ENCODE measurements at places on chromosomes 3 and 15.

DNA sequence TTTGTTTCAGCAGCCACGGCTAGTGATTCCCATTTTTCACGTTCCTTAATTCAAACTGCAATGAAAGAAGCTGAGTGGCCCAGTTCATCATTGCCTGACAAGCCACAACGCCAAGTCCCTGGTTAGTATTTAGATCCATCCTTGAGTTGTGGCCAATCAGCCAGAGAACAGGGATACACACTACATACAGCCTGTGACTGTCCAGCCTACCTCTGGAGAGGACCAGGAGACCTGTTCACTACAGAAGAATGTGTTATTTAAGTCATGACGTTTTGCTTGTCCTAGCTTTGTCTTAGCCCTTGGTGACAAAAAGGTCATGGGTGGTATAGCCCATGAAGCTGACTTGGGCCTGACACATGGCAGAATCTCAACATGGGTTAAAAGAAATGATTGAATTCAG, 2.7 kb upstream of the TPM1 start:
- DNase-seq = no peak

GRCh38 chr15:50262533-50262932, 3.0 kb downstream of the HDC start:
- DNase-seq = no peak

GRCh38 chr3:114214542-114215341, 22.6 kb downstream of the ZNF80 start:
- no peak for DNase-seq

DNA sequence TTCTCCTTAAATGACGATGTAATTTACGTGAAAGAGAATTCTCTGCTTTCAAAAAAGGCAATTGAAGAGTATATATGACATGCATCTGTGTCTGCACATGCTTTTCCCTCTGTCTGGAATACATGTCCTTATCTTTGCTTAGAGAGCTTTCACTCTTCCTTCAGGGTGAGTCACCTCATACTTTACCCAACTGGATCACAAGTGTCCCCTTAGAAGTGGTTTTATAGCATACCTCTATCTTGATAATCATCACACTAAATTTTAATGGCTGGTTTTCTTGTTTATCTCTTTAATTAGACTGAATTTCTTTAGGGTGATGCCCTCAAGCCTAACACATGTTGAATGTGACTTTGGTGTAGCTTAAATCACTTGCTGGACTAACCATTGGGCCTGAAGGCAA, 178.9 kb downstream of the SV2B start:
- no peak for DNase-seq

DNA sequence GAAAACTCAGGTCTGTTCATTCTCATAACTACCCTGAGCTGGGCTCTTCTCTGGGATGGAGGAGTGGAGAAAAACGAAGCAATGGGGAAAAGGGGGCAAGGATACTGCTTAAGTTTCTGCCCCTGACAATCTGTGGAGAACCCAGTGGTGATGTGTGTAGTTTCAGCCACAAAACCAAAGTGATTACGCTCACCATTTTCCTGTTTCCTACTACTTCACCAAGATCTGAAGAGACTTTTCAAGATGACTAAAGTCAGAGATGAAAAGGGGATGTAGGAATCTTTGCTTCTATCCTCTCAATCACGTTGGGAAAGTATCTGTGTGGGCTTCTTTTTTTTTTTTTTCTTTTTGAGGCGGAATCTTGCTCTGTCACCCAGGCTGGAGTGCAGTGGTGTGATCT, 8.3 kb upstream of the UBE2E1 start:
- DNase-seq = no peak

- no peak for DNase-seq
Measured at GRCh38 chr15:85592148-85592547, 202.6 kb downstream of the KLHL25 start.

DNA sequence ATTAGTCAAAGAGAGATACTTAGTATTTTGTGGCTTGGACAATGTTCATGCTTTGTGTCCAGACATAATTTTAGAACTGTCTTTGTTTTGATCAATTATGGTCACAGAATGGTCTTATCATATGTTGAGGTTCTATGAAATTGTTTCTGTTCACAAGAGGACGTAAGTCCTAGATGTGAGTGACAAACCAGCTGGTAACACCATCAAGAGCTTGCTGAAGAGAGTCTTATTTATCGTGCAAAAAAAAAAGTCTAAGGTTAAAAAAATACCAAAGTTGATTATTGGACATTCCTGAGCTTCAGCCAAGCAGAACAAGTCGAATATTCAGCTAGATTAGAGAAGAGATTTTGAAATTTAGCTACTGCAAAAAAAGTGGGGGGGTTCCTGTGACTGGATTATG, 495.9 kb upstream of the NAALADL2 start:
- DNase-seq = no peak

- DNase-seq = no peak
Measured at GRCh38 chr3:45134758-45135521, 11.2 kb downstream of the CDCP1 start.

DNA sequence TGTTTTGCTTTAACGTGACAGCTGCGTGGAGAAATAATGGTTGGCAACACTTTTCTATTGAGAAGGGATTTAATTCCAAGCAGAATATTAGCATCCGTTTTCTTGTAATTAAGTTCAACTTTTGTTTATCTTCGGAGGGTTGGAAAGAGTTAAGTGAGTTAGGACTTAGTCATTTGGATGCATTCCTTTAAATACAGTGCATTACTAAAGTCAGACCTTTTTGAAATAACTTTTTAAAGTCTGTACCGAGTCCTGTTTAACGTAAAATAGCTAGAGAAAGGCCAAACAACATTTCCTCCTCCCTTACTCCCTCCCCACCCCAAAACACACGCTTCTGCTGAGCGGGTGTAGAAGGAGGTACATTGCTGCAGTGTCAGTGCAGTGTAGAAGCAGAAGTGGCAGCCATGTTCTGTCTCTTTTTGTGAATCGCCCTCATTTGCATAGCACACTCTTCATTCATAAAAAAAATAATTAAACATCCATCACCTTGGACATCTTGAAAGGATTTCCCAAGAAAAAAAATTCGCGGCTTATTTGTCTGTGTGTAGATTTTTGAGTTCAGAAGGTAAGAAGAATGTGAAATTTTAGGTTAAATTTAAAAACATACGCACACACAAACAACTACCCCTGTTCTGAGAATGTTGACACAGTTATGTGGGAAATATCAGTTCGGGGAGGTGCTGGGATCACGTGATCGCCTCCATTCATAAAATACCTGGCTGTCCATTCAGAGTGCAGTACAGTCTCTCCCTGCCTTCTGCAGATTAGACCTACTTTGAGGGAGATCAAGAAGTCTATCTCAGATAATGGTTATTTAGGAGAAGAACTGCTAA, 1.6 kb downstream of the SPRED1 start:
- DNase-seq = no peak

DNA sequence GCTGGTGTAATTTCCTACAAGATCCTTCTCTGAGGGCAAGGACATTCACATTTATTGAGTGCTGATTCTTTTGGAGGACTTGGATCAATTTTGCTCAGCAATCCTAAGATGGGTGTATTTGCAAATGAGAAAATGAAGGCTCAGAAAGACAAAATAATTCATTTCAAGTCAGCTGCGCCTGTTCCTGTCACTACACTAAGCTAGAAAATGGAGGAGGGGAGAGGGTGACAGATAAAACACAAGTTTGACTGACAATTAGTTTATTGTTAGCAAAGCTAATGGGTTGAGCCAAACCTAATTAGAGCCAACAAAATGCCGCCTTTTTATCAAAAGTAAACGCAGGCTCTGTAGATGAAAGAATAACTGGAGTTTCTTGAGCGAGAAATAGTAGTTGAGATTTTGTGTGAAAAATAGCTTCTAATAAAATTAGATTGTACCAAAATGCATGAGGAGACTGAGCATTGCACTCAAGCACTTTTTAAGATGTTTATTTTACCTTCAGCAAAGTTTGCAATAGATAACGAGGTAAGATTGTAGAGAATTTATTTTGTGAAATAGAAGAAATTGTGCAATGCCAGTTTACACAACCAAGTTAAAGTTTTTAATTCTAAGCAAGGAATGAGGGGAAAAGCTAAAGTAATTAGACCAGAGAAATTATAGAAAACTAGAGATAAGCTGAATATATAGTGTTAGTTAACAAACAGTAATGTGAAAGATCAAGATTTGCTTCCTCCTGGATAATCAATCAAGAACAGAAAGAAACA, 39.6 kb upstream of the SECISBP2L start:
- no peak for DNase-seq

- DNase-seq = no peak
Measured at GRCh38 chr15:39079296-39079847, 501.5 kb upstream of the THBS1 start.

GRCh38 chr15:76973906-76974305, 21.0 kb upstream of the PSTPIP1 start:
- DNase-seq = no peak

GRCh38 chr3:141070229-141070628, 19.1 kb downstream of the SPSB4 start:
- DNase-seq = no peak

DNA sequence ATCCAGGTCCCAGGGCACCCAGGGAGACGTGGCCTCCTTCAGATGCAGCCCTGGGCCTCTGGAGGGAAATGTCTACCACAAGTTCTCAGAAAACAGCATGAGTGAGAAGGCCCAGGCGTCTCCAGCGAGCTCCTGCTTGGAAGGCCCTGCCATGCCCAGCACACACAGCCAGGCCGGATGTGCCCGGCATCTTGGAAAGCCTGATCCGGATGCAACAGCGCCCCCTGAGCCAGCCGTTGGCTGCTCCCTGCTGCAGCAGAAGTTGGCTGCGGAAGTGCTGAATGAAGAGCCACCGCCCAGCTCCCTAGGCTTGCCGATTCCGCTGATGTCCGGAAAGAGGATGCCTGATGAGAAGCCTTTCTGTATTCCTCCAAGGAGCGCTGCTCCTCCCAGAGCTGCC, 856 bp downstream of the NPAP1 start:
- DNase-seq = no peak

DNA sequence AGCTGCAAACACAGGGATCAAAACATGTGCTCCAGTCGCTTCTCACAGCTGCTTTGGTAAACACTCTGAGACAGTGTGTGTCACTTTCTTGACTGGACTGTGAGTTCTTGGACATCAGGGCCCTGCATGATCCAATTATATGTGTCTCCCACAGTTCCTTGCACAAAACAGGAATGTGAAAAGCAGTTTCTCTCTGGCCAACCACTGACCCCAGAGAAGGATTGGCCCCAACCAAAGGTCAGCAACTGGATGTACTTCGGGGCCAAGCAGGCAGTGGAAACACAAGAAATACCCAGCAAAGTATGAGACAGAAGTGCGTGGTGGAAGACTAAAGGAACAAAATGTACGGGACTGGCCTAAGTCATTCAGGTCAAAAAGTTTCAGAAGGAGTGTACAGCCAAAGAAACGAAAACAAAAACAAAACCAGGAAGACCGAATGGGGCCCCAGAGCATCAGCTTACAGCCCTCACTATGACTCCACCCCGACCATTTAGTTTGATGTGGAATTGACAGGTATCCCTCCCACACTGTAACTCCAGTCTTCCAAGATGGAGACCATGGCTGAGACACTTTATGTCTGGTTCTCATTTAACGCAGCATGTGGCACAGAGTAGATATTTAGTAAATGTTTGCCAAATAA, 76.7 kb upstream of the LPP start:
- DNase-seq = no peak

DNA sequence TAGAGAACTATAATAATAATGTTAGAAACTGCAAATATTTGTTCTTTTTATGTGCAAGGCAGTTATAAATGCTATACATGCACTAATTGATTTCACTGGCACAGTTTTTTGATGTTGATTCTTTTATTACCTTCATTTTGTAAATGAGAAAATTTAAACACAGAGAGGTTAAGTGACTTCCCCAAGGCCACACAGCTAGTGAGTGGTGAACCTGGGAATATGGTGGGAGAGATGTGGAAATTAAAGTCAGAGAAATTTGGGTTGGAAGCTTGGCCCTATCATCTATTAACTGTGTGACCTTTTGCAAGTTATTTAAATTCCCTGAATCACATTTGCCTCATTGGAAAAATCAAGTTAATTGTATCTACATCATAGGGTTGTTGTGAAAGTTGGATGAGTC, 39.6 kb upstream of the AKAP13 start:
- DNase-seq = no peak

GRCh38 chr3:29503958-29504357, 223.1 kb downstream of the RBMS3 start:
- no peak for DNase-seq

DNA sequence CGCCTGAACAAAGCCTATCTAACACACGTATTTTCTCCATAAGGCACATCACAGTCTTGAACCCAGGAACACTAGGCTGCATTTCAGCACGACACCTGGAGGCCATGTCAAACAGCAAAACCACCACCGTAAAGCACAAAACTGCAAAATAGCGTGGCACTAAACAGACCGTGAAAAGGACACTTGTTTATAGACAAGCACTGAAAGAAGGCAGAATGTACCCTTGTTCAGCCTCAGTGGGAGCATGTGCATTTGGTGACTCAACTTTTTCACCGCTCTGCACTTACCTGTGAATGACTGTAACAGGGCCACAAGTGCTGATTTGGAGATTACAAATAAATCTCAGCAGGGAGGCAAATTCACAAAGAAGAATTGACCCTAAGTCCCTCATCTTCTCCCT, 80.8 kb downstream of the ISG20 start:
- DNase-seq = no peak

- DNase-seq = no peak
Measured at GRCh38 chr15:71542836-71543235, 267.5 kb upstream of the NR2E3 start.

DNA sequence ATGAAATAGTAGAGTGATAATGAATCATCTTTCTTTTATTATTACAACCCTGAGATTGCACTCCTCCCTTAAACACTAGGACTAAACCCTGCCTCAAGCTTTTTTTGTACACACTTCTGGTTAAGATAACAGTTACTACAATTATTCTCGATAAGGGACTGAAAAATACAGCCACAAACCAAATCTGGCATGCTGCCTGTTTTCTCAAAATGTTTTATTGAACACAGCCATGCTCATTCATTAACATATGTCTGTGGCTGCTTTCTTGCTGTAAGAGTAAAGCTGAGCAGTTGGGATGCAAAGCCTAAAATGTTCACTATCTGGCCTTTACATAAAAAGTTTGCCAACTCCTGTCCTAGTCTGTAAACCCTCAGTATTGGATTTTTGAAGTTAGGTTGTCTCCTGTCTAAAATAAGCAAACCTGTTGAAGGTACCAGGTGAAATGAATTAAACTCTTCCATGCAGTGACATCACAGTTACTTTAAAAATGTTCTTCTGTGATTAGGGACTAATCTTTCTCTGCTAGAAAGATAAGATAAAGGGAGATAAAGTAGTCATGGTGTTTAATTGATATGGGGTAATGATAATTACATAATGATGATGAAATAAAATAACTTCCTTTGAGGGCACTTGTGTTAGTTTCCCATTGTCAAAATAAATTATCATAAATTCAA, 218.2 kb downstream of the STXBP5L start:
- DNase-seq = no peak

- DNase-seq = no peak
Measured at GRCh38 chr3:151560738-151561137, 99.9 kb upstream of the IGSF10 start.
